NCI-H69 (cell line): ENCODE measurements at places on chromosomes 13 and 19.

DNA sequence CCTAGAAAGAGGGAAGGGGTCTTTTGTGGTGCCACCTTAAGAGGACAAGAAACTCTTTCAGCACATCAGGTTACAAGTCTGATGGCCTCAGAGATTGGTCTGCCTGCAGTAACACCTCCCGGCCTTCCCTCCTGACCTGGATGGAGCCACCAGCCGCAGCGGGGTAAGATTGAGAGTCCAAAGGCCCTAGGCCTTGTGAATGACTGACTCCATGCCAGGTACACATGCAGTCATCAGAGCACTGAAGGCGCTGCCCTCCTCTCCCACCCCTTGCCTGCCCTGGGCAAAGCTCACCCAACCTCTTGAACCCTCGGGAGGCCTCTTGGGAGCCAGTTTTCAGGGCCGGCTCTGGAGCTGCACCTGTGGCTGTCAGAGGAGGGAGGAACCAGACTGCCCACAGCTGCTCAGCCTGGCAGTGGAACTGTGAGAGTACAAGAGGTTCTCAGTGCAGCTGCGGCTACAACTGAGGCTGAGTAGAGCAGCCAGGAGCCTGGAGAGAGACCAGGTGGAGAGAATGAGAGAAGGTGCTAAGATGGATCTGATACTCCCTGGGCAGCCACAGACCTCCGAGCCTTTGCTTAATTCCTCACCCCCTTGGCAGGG, 23.8 kb upstream of the C13orf42 start:
- no peak for DNase-seq

- peak; percentile 62 for DNase-seq
Observed at GRCh38 chr13:54574791-54575190, 1546.2 kb downstream of the OLFM4 start.

DNA sequence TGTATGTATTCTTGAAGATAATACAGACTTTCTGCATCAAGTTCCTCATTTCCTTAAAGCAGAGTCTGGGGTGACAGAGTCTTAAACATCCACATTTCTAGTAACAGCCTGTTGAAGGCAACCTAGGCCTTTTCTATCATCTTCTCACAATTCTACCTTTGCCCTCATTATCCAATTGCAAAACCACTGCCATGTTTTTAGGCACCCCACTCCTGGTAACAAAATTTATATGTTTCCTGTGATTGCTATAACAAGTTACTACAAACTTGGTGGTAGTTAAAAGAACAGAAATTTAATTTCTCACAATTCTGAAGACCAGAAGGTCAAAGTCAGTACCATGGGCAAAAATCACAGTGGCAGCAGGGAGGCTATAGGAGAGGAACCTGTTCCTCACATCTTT, 33.1 kb downstream of the TUBA3C start:
- DNase-seq, result no peak

GRCh38 chr13:40756042-40756441, 14.9 kb downstream of the MRPS31 start:
- DNase-seq, result no peak

DNA sequence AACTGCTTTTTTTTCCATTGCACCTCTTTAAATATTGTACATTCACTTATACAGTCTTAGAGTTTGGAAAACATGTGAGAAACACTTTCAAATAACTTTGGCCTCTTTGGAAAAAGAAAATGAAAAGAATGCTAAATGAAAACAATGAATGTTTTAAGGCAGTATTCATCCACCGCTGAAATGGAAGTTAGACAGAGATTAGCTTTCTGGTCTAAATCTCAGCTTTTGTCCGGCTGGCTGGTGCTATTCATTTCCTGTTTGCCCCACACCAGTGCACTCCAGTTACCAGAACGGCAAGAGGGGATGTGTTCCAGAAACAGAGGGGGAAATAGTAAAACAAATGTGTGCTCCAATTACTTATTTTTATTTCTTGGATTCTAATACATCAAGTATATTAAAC, 1201.3 kb downstream of the EFNB2 start:
- DNase-seq, result no peak

- no peak for DNase-seq
Observed at GRCh38 chr13:56352361-56352760, 788.4 kb upstream of the PRR20A start.

DNA sequence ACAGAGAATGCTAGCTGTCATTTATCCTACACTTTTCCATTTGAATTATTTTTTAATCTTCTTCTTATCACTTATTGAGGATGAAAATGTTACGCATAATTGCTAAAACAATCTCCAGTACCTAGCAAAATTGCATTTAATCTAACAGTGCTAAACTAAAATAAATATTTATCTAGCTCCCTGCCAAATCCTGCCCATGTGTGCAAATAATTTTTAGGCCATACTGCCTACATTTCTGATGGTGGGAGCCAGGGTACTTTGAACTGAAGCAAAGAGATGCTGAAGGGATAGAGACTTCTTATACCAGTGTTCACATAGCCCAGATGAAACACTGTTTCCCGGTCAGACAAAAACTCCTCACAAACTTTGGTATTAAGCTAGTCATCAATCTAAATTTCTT, 1268.7 kb upstream of the PCDH20 start:
- peak; percentile 81 for DNase-seq

- no peak for DNase-seq
Observed at GRCh38 chr19:364496-365287, 20.1 kb upstream of the MIER2 start.

GRCh38 chr13:70905035-70905434, 796.8 kb upstream of the KLHL1 start:
- no peak for DNase-seq

GRCh38 chr13:65188721-65189120, 2041.4 kb downstream of the PCDH9 start:
- DNase-seq, result no peak

GRCh38 chr19:9205501-9206113, 13.8 kb downstream of the OR7D4 start:
- DNase-seq, result peak; percentile 69

DNA sequence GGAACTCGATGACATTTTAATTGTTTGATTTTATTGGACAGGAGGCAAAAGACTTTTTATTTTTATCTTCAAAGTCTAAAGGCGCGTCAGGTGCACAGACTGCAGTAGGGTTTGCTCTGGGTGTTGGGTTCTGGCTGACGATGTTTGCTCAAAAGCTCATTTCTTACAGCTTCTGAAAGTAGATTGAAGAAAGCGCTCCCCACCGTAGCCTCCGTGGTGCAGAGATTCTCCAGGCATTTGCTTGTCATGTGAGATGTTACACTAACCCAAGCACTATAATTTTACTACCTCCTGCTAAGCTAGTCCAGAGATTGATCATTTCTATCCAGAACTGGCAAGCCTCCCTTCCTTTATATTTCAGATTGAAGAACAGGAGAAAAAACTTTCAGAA, 14.5 kb upstream of the ATP11A start:
- DNase-seq, result peak; percentile 69

GRCh38 chr19:38079926-38080380, 144.1 kb downstream of the DPF1 start:
- peak; percentile 96 for DNase-seq

- peak; percentile 31 for DNase-seq
Observed at GRCh38 chr13:49421391-49421790, 22.5 kb downstream of the CAB39L start.

GRCh38 chr19:51694318-51695085, 1.4 kb downstream of the SPACA6 start:
- no peak for DNase-seq

DNA sequence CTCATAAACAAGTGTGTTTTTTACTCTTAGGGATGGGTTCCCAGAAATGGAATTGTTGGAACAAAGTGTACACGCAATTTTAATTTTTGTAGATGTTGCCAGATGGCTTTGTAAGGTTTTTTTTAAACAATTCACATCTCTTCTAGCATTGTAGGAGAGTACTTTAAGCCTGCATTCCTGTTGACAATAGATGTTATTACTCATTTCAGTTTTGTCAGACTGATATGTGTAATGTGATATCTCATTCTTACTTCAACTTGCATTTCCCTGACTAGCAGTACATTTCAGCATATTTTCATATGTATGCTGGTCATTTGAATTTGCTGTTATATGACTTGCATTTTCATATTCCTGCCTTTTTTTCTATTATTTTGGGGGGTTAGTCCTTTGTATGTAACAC, 186.6 kb upstream of the SLITRK6 start:
- DNase-seq, result no peak

DNA sequence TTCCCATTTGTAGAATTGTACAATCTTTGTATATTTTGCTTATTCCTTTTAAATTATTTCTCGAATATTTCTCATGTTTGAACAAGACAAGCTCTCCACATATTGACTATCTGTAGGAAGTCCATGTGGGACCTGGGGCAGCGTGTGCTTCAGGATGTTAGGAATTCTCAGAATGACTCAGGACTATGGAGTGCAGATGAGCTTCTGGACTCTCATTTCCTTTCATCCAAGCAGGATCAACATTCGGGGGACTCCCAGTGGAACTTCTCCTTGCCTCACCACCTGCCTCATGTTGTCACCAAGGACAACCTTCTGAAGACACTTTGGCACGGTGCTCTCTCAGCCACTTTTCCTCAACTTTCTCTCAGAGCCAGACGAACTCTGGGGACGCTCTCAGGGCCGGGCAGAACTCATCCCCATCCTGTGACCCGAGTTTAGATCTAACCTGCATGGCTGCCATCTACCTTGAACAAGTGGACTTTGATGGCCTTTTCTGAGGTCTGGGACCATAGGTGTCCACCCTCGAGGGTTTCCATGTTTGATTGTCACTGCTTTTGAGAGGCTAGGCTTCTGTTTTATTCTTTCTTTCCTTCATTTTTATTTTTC, 441.7 kb downstream of the IRS2 start:
- no peak for DNase-seq

GRCh38 chr19:3580156-3580934, 4.9 kb upstream of the GIPC3 start:
- no peak for DNase-seq

DNA sequence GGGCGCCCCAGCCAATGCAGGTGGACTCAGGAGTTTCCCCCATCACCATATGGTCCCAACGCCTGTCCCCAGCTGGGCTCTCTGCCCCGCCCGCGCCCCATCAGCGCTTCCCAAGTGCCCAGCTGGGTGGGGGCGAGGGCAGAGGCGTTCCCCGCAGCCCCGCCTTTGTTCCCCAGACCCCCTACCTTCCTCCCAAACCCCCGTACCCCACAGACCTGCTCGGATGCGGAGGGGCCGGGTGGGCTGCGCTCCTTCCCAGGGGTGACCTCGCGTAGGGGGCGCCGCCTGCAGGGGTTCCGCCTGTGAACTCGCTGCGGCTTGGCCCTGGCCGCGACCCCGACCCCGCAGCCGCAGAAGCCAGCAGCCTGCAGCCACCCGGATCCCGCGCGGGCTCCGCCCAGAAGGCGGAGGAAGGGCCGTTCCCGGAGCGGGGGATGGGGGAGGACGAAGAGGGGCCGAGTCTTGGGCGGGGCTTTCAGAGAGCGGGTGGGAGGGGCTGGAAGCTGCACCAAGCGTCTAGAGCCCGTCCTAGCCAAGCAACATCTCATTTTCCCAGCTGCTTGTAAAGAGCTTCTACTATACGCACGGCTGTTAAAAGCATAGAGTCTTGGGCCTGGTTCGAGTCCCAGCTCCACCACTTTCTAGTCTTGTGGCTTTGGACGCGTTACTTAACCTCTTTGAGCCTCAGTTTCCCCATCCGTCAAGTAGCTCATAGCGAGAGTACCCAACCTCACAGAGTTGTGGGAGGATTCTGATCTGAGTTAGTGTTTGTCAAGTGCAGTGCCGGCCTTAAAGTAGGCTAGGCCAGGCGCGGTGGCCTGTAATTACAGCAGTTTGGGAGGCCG, at the start of gene RAB3D:
TSS of gene RAB3D (minus strand) at position 404 of the 845 bp plus-strand sequence. CDS start 2,258 bp downstream, outside the sequence.
- peak; percentile 96 for DNase-seq

DNA sequence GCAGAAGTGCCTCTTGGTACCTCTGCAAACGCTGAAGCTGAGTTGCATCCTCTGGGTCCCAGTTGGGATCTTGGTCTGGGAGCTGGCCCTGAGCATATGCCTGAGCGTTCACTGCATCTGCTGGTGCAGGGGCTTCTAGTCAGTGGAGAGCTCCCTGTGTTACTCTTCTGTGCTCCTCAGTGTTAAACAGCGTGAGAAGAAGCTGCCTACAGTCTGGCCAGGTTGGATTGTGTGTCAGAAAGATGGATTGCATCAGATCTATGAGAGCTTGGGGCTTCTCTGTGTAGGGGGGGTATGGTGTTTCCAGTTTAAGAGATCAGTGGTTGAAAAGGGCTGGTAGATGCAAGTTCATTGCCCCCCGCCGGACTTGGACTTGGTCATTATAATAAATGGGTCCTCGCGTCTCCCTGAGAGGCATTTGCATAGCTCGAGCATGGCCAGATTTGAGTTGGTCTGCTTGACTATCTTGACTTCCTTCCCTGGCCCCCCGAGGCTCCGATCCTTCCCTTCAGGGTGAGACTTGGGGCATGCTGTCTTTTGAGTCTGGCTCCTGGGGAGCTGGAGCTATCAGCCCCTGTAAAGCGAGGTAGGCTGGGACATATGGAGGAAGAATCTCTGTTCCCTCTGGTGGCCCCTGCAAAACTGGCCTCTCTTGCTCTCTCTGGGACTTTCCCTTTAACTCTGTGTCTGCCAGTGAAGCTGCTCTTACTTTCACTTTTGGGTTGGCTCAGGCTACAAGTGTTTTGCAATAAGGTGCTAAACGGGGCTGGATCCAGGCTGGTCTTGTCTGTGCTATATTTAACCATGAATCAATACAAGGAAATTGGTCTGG, 52.9 kb downstream of the OR10H4 start:
- no peak for DNase-seq

DNA sequence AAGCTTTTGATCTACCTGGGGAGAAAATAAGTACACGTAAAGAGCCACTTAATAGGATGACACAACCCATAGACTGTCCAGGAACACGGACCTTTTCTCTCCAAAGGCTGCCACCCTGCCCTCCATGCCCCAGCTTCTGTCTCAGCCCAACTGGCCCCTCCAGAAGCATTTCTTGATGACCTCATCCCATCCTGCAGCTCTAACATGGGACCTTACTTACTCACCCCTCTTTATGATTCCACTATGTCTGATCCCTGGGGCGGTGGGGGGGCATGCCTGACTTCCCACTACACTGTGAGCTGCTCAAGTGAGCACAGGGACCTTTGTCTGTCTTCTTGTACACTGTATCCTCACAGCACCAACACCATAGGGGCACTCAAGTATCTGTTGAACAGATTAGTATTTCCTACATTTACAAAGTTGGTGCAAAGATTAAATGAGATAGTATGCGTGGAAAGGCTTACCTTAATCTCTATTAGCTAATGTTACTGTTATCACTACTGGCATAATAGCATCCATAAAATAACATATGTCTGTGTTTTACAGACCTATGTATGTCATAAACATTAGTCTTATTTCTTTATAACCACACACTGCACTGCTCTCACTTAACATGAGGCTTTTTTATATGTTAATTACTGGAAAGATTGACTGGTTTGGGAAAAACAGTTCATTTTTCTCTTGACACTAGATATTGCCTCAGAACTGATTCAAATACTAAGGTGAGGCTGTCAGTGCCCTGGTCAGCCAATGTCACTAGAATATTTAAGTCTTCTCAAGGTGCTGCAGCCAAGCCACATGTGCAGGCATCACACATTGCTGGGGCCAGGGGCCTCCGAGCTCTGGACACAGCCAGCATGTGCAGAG, 100.9 kb downstream of the FOXO1 start:
- no peak for DNase-seq

DNA sequence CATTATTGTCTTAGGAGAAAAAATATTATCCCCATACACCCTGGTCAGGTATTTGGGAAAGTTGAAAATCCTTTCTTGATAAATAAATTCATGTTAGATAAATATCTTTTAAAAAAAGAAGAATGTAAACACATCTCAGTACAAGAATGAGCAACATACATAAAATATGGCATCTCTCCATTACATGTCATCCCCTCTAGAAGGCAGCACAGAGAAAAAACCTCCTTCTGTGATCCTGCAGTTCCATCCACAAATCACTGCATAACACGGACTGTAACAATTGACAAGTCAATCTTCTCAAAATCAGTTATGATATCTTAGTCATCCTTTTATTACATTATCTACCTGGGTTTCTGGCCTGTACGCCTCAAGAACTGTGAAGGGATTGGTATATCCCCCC, 683.9 kb upstream of the KLHL1 start:
- peak; percentile 31 for DNase-seq
